Calu3 (cell line): ENCODE measurements at places on chromosomes 2 and 18. TPM values are rescaled to one million over a fixed set of nuclear protein-coding genes. Genes with fewer than 3 reads are reported as not detected.
A peak's percentile ranks its signal among the peaks of the same experiment; 100 is the strongest.

GRCh38 chr2:139480161-139480650 is 700.0 kb upstream of the NXPH2 start:
- no peak for DNase-seq

The CABLES1 gene
- total RNA-seq = 16.2 and 16.9 TPM in 2 replicates

DNA sequence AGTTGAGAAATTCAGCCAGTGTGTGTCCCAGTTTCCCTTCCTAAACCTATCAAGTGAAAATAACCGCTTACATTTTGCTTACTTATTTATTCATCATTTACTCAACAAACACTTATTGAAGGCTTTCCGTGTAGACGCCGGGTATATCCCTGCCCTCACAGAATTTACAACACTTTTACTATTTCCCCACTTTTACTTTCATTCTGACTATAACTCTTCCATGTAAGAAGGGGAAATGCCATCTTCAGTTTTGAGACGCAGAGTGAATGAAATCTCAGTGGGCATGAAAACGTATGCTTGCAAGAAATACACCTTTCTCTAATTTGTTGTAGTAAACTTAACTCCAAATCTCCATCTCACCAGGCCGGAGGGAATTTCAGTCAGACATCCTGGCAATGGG is 251.0 kb upstream of the CHAC2 start:
- no peak for DNase-seq

GRCh38 chr2:160268151-160268781 is 68.2 kb upstream of the ITGB6 start:
- DNase-seq = no peak

DNA sequence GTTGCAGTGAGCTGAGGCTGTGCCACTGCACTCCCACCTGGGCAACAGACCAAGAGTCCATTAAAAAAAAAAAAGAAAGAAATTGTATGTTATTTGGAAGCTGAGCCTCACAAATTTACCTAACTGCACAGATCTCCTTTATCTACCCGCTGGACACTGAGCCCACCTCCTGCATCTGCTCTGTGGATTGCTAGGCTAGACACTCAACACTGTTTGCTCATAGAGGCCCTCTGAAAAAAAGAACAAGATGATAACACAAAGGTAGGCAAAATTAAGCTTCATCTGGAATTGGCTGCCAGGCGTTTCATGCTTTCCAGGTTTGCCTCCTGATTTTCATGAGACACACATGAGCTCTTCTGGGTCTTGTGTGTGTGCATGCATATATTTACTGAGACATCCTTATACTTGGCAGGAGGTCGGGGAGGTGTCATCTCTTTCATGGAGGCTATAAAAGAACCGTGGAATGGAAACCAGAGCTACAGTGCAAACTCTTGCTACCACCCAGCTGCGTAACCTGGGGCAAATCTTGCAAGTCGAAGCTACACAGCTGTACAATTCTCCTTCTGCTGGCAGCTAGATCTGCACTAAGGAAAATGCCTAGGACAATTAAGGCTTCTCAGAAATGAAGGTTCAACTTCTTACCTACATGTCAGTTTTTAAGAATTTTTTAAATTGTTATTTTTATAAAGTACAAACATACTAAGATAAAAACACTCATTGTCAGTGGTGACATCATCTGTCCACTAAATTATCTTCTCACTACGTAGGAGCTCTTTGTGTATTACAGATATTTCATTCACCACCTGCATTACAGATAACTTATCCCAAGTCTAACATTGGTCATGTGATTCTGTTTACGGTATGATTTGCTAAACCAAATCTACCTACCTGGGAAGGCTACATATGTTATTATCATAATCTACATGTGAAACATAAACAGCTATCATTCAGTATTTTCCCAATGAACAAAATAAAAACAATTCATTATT is 63.1 kb downstream of the CABYR start:
- no peak for DNase-seq

- DNase-seq = no peak
Measured at GRCh38 chr18:71873695-71874094, 670.4 kb downstream of the CBLN2 start.

DNA sequence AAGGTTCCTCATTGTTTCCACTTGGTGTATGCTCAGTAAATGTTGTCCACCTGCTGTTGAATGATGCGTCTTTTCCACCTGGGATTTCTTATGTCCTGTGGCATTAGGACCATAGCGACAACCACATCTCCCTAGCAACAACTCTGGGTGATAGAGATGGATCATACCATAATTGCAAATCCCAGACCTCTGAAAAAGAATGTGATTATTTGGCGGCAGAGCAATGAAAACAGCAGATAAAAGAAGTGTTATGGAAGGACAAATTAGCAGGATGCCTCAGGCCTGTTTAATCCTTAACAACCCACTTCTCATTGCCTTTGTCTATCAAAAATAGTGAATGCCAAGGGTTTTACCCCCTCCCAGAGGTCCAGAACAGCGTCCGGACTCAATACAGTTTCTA is 278.9 kb downstream of the TSN start:
- DNase-seq = no peak

DNA sequence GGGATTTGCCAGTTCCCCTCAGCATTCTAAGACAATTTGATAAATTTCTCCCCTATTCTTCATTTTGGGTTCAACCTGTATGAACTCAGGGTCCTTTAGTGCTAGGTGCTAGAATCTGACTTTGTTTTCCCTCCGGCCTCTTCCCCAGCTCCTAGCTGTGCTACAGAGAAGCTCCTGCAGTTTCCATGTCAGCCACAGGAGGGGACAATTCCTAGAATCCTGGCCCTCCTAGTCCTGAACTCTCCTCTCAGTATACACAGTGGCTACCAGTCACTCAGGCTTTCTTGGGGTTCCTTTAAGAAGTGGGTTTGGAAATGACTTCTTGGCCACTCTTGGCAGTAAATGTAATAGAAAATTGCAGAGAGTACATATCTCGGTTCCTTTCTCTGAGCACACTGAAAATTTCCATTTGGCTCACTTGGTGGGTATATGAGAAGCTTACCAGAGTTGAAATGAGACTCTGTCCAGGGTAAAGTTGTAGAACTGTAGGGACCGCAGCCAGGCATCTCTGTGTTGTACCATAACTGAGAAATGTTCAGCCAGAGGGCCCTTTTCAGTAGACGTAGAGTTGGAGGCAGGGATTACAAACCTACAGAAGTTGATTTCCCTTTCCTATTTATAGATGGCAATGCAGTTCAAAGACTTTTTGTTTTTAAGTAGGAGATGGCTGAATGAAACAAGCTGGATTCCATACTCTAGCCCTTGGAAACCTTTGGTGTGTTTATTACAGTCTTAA is 5.0 kb upstream of the CHST10 start:
- peak; percentile 60 for DNase-seq

The CDK5R2 gene
- 0.59 and 0.86 TPM in 2 replicates for total RNA-seq

DNA sequence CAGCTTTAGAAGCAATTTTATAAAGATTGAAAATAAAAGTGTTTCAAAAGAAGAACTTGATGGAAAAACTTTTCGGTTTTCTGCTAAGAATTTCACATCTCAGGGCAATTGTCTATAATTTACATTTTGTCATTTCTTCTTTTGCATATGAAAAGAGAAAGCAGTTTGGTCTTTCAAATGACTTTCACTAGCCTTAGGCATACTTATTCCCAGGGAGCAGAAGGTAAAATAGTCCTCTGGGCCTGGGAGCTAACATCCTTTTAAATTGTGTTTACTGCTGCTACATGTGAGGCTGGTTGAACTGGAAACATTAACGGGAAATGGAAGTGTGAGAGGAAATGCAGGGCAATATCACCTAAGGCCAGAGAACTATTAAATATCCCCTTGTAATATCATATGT is 37.1 kb downstream of the MYO3B start:
- DNase-seq = no peak
